ENCODE measurements at places on chromosomes 1 and 21. TPM values are rescaled to one million over a fixed set of nuclear protein-coding genes. Genes with fewer than 3 reads are reported as not detected.

The LRRC53 gene
- not detected for total RNA-seq

The NID1 gene
- total RNA-seq, result 58.0 TPM

The CFHR2 gene
- total RNA-seq, result not detected

The MIXL1 gene
- not detected for total RNA-seq

The GNG4 gene
- 3.1 TPM for total RNA-seq

The DMBX1 gene
- total RNA-seq, result not detected

DNA sequence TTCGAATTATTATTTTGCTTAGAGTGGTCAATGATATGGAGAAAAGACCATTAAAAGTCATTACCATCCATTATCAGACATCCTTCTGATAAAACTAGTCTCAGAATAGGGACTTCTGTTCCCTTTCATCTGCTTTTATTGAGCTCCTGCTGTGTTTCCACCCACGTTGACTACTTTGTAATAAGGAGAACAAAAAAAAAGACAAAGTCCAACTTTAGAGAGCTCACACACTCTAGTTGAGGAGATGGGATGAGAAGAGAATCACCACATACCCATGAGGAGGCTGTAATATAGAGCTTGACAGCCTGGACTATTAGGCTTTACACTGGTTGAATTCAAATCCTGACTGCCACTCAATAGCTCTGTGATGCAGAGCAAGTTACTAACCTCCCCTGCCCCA lies 27.8 kb upstream of the ALDH9A1 start:
- no peaks in the 10 kb centered on the region for H3K4me1 ChIP-seq
- H3K27me3 ChIP-seq, result no peaks in the 10 kb centered on the region
- no peaks in the 10 kb centered on the region for H3K36me3 ChIP-seq
- DNase-seq, result no peak

GRCh38 chr1:187264995-187265602 lies 436.4 kb downstream of the PLA2G4A start:
- H3K4me3 ChIP-seq, result no peak overlapping the region
- DNase-seq, result peak; percentile 25
- no peak overlapping the region for H3K27ac ChIP-seq
- H3K27me3 ChIP-seq, result no peaks in the 10 kb centered on the region

- peaks cover 13% of the 10 kb centered on the region for H3K4me1 ChIP-seq
- no peaks in the 10 kb centered on the region for H3K27me3 ChIP-seq
- DNase-seq, result no peak
- no peak overlapping the region for H3K27ac ChIP-seq
- peaks cover 12% of the 10 kb centered on the region for H3K36me3 ChIP-seq
Measured at GRCh38 chr1:84489766-84490165, 10.7 kb downstream of the RPF1 start.

DNA sequence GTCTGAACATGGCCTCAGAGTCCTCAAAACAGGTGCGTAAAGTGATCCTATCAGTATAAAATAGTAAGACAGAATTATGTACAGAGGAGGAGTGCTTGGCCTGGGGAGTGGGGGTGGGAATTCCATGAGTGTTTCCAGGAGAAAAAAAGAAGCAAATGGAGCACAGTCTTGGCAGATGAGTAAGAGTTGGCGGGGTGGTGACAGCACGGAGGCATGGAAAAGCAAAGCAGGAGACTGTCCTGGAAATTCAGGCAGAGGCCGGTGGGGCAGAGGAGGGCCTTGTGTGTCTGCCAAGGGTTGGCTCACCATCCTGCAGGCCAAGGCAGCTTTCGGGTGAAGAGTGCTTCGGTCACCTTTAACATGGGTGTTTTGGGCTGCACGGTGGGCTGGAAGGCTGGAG lies 63.4 kb downstream of the OPTC start:
- no peaks in the 10 kb centered on the region for H3K27me3 ChIP-seq
- DNase-seq, result peak; percentile 16
- H3K36me3 ChIP-seq, result no peaks in the 10 kb centered on the region
- peaks cover 4% of the 10 kb centered on the region for H3K4me1 ChIP-seq

- peak; percentile 79 for DNase-seq
- no peak overlapping the region for H3K4me3 ChIP-seq
- peak overlapping the region; percentile 8 for H3K27ac ChIP-seq
- H3K4me1 ChIP-seq, result peaks cover 16% of the 10 kb centered on the region
Measured at GRCh38 chr1:6638226-6638625, 13.6 kb downstream of the THAP3 start.

DNA sequence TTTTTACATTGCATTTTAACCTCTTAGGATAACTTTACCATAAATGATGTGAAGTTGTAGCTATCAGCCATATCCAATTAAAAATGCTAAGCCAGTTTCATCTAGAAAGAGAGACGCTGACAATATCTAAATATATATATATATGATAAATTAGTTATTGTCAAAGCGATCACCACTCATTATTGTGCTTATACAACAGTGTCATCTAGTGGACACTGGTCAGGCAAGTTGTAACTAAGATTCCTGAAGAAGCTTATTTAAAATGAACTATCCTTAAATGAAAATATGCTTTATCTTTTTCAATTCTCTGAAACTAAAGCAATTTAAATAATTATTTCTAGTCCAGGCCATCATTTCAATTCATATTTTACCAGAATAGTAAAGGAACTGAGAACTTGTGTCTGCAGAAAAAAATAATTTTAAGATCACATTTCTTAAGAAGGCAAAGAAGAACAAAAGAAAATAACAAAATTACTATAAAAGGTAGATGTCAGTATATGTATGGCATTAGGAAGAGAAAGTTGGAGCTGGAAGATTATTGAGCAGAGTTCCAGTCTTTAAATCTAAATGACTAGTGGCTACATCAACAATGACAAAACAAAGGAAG lies 193.3 kb upstream of the SNX7 start:
- no peak for DNase-seq
- no peaks in the 10 kb centered on the region for H3K4me1 ChIP-seq
- no peak overlapping the region for H3K27ac ChIP-seq
- H3K4me3 ChIP-seq, result no peak overlapping the region

DNA sequence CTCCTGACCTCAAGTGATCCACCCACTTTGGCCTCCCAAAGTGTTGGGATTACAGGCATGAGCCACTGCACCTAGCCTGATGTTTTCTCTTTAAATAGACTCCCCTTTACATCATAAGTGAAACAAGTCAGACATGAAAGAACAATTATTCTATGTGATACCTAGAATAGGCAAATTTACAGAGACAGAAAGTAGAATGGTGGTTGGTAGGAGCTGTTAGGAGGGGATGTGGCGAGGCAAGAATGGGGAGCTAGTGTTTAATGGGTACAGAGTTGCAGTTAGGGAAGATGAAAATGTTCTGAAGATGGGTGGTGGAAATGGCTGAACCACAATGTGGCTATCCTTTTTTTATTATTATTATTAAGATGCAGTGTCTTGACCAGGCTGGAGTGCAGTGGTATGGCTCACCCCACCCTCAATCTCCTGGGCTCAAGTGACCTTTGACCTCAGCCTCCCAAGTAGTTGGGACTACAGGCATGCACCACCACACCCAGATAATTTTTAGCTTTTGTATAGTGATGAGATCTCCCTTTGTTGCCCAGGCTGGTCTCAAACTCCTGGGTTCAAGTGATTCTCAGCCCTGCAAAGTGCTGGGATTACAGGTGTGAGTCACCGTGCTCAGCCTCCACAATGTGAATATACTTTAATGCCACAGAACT lies 28.4 kb downstream of the ELF3 start:
- no peak for DNase-seq
- H3K27me3 ChIP-seq, result no peaks in the 10 kb centered on the region
- H3K36me3 ChIP-seq, result no peaks in the 10 kb centered on the region
- H3K4me3 ChIP-seq, result no peak overlapping the region
- H3K27ac ChIP-seq, result peak overlapping the region; percentile 96

- H3K4me1 ChIP-seq, result no peaks in the 10 kb centered on the region
- no peak overlapping the region for H3K27ac ChIP-seq
- H3K36me3 ChIP-seq, result no peaks in the 10 kb centered on the region
- DNase-seq, result no peak
- H3K4me3 ChIP-seq, result no peak overlapping the region
Measured at GRCh38 chr1:33735624-33736023, 128.3 kb upstream of the HMGB4 start.

DNA sequence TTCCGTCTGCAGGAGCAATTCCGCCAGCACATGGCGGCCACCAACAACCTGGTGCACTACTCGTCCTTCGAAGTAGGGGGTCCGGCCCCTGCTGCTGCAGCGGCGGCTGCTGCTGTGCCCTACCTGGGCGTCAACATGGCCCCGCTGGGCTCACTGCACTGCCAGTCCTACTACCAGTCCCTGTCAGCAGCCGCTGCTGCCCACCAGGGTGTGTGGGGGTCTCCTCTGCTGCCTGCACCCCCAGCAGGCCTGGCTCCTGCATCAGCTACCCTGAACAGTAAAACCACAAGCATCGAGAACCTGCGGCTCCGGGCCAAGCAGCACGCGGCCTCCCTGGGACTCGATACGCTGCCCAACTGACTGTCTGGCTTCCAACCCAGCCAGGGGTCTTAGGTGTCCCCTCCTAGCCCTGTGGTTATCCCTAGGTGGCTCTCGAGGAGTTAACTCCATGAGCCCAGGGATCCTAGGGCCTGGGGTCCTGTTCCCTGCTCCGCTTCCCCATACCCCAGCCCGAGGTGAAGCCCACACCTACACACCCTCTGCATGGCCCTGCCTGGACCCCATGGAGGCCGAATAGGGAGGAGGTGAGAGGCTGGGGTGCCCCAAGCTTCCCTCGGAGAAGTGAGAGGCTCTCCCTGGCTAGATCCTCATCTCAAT lies 22.6 kb downstream of the DMBX1 start:
- DNase-seq, result no peak
- H3K36me3 ChIP-seq, result no peaks in the 10 kb centered on the region
- no peak overlapping the region for H3K4me3 ChIP-seq
- H3K4me1 ChIP-seq, result peaks cover 11% of the 10 kb centered on the region
- no peaks in the 10 kb centered on the region for H3K27me3 ChIP-seq
- no peak overlapping the region for H3K27ac ChIP-seq

DNA sequence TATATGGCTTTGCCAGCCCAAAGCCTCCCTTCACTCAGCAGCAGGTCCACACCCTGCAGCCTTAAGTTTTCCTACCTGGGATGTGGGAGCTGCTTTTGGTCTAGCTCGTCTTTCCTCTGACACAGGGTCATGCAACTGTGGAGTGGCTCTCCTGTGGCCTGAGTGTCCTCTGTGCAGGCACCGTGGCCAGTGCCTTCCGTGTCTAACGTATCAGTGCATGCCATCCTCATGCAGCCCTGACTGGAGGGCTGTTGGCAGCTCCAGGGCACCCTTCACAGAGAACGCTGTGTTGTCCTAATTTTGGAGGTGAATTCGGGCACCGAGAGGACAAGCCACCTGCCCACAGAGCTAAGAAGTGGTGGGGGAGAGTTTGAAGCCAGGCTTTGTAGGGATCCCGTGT lies 25.7 kb upstream of the C1orf174 start:
- H3K27me3 ChIP-seq, result no peaks in the 10 kb centered on the region
- no peak overlapping the region for H3K4me3 ChIP-seq
- no peaks in the 10 kb centered on the region for H3K36me3 ChIP-seq
- H3K4me1 ChIP-seq, result no peaks in the 10 kb centered on the region
- no peak overlapping the region for H3K27ac ChIP-seq

- peaks cover 41% of the 10 kb centered on the region for H3K4me1 ChIP-seq
- peak; percentile 89 for DNase-seq
- no peaks in the 10 kb centered on the region for H3K27me3 ChIP-seq
- H3K36me3 ChIP-seq, result no peaks in the 10 kb centered on the region
- H3K4me3 ChIP-seq, result peak within 1 kb of the TSS; percentile 70
- peak within 1 kb of the TSS; percentile 100 for H3K27ac ChIP-seq
Measured at GRCh38 chr1:228487336-228488124, at the start of gene RNF187. TSS of gene RNF187 (plus strand) at chr1:228487382.

- H3K4me3 ChIP-seq, result no peak overlapping the region
- H3K27me3 ChIP-seq, result no peaks in the 10 kb centered on the region
- no peaks in the 10 kb centered on the region for H3K4me1 ChIP-seq
- no peaks in the 10 kb centered on the region for H3K36me3 ChIP-seq
- no peak overlapping the region for H3K27ac ChIP-seq
- no peak for DNase-seq
Measured at GRCh38 chr21:45891388-45892155, 90.0 kb upstream of the COL6A1 start.

- H3K27me3 ChIP-seq, result no peaks in the 10 kb centered on the region
- H3K4me3 ChIP-seq, result no peak overlapping the region
- H3K36me3 ChIP-seq, result no peaks in the 10 kb centered on the region
- DNase-seq, result no peak
- H3K4me1 ChIP-seq, result peaks cover 14% of the 10 kb centered on the region
- no peak overlapping the region for H3K27ac ChIP-seq
Measured at GRCh38 chr1:160451119-160451858, 50.9 kb downstream of the VANGL2 start.

- H3K4me3 ChIP-seq, result no peak overlapping the region
- no peaks in the 10 kb centered on the region for H3K36me3 ChIP-seq
- no peaks in the 10 kb centered on the region for H3K4me1 ChIP-seq
- no peaks in the 10 kb centered on the region for H3K27me3 ChIP-seq
- DNase-seq, result no peak
- no peak overlapping the region for H3K27ac ChIP-seq
Measured at GRCh38 chr1:192588546-192588945, 13.0 kb downstream of the RGS1 start.

DNA sequence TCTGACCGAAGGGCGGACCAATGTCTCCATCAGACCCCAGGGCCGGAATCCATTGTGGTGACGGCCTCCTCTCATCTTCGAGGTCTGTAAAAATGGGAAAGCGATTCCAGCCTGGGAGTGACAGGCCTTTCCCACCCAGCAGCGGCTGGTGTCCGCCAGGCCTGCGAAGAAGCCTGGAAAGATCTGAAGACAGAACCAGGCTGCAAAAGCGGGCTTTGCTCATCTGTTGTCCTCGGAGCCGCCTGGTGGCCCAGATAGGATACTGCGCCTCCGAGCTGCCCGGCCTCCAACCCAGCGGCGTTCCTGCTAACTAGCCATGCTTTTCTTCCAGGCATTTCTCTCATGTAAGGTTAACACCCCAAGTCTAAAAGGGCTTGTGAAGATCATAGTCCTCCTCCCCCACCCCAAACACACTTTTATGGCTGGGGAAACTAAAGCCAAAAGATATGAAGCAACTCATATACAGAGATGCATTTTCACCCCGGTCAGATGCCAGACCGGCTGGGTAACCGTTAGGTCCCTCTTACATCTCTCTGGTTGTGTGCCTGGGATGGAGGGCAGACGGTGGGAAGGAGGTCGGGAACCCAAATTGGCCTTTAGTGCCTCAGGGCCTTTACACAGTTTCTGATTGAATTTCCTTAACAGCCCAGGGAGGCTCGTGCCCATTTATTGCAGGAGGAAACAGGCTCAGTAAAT lies 1.9 kb upstream of the DHRS3 start:
- peaks cover 46% of the 10 kb centered on the region for H3K4me1 ChIP-seq
- H3K27ac ChIP-seq, result peak overlapping the region; percentile 97
- peak; percentile 90 for DNase-seq
- H3K4me3 ChIP-seq, result no peak overlapping the region
- no peaks in the 10 kb centered on the region for H3K36me3 ChIP-seq
- no peaks in the 10 kb centered on the region for H3K27me3 ChIP-seq

DNA sequence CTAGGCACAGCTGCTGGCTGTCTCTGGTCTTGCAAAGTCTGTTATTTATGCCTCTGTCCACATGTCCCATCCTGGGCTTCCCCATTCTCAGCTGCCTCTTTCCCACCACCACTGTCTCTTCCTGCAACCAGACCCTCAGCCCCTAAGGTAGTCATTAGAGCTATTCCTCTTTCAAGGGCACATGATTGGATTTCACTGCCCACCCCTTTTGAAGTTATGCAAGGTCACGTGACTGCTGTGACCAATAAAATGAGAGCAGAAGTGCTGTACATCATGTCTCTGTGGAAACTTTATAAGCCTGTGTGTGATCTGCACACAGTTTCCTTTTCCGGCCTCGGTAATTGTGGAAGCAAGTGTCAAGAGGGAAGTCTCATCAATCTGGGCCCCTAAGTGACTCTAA lies 136.6 kb upstream of the HMGB4 start:
- no peak overlapping the region for H3K27ac ChIP-seq
- H3K36me3 ChIP-seq, result no peaks in the 10 kb centered on the region
- no peak overlapping the region for H3K4me3 ChIP-seq
- no peaks in the 10 kb centered on the region for H3K4me1 ChIP-seq
- no peaks in the 10 kb centered on the region for H3K27me3 ChIP-seq
- no peak for DNase-seq
